Cerebellar nuclear complex (tissue), 1 donor: ENCODE measurements at places on chromosomes 2 and 18.

DNA sequence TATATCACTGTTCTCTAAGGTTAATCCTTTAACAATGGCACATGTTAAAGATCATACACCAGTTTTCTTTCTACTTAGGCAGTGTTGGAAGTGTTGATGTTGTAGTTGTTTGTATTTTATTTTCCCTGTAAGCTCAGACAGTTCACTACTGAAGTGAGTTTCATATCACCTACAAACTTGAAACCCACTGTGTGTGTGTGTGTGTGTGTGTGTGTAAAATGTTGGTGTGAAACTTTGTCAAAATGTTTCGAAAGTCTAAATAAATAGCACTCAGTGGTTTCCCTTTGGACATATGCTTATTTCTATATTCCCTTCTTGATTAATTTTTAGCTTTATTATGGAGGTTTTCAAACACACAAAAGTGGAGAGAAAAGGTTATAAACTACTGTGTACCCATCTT lies 79.8 kb upstream of the CAVIN2 start:
- no peak for DNase-seq

DNA sequence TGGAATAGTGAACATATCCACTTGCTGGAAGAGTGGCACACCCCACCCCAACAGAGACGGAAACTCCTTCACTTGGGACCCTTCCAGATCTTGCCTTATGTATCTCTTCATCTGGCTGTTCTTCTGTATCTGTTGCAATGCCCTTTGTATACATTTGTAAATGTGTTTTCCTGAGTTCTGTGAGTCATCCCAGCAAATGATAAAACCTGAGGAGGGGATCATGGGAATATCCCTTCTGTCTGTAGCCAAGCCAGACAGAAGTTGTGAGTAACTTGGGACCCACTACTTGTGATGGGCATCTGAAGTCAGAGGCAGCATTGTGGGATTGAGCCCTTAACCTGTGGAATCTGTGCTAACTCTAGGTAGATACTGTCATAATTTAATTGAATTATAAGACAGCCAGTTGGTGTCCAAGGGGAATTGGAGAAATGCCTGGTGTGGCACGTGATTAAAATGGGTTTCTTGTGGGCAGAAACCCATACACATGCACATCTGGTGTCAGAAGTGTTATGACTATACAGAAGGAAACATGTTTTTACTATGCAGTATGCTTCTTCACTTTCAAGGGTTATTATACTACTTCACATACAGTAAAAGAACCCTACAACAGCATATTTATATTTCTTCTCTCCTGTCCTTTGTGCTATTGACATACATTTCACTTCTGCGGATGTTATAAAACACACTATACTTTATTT lies 32.3 kb upstream of the TMEM247 start:
- no peak for DNase-seq

- DNase-seq: no peak
Measured at GRCh38 chr2:43312755-43313641, 86.6 kb upstream of the ZFP36L2 start.

- no peak for DNase-seq
Measured at GRCh38 chr2:150286730-150287362, 200.6 kb downstream of the RND3 start.

DNA sequence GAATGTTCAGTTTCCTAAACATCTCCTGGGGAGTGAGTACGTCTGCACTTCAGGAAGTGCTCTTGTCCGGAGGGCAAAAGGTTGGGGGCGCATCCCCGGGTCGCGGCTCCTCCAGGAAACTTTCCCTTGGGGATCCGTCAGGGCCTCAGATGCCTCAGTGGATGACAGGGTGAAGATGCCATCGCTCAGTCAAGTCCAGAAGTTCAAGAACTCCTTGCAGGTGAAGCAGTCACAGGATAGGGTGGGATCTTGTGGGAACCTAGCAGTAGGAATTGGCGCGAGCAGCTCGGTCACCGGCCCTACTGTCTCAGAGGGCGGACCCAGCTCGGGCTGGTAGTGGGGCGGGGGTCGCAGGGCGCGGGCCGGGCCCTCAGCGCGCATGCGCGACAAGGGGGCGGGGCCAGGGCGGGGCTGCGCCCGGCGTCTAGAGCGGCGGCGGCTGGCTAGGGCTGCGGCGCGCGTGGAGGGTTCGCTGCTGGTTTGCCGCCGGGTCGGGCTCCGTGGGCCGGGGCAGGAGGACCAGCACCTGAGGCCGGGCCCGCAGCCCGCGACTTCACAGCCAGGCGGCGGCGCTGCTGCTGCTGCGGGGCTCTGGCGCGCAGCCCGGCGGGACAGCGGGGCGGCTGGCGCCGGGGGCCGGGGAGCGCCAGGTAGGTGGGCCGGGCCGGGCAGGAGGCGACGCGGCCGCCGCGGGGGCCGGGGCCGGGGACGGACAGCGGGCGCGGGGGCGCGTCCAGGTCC lies at the start of gene INPP4A:
Gene INPP4A (plus strand): TSS at position 423 of the 741 bp plus-strand sequence. CDS start 75,191 bp downstream, outside the sequence.
- DNase-seq: no peak

DNA sequence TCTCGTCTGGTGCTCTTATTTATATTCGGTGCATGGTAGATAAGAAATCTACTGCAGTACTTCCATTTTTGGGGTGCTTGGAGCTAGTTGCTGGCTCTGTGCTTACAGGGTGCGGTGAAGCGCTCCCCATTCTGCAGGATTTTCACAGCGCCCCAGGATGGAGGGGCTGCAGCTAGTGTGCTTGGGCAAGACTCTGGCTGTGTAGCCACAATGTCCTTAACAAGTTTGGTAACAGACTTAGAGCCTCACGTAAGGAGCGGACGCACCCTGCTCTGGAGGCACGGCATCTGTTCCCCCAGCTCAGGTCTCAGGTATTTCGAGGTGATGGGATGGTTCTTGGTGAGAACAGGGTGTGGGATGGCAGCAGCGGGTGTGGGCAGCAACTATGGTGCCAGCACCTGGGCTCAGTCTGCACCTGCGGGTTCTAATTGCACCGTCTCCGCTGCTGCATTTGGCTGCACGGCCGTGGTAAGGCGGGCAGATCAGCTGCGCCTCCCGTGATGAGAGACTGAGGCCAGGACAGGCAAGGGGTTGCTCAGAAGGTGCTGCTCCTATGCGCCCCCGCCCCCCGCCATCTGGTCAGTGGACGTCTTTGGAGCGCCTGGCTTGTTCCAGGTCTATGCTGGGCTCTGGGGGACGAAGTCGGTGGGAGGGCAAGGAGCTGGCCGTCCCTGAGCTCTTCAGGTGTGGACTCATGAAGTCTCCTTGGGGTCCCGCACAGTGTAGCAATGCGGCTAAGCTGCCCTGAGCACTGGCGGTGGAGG lies 20.1 kb upstream of the ALLC start:
- no peak for DNase-seq

DNA sequence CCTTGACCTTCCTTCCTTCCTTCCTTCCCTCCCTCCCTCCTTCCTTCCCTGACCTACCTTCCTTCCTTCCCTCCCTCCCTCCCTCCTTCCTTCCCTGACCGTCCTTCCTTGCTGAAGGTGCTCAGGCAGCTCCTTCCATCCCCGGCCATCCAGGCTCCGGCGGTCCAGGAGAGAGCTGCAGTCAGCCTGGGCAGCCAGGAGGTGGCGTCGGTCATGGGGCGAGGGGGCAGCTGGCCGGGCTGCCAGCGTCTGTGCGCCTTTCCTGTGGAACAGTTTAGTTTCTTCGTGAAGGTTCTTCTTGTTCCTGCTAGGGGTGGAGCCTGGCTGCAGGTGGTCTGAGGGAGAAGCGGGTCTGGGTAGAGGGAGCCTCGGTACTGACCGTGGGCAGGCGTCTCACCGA lies 15.7 kb downstream of the GPR35 start:
- DNase-seq: no peak

DNA sequence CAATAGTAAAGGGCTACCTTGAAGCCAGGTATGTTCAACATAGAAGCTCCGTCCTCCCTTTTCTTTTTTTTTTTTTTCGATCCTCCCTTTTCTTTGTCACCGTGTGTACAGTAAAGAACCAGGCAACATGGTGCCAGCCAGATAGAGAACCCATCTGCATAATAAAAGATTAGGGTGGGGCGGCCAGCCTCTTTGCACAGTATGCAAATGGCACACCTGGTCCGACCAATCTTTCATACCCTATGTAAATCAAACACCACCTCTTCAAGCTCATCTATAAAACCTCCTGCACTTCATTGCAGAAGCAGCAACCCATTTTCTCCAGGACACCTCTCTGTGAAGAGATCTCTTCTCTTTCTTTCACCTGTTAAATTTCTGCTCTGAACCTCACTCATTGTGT lies 7.3 kb upstream of the WDR33 start:
- no peak for DNase-seq

DNA sequence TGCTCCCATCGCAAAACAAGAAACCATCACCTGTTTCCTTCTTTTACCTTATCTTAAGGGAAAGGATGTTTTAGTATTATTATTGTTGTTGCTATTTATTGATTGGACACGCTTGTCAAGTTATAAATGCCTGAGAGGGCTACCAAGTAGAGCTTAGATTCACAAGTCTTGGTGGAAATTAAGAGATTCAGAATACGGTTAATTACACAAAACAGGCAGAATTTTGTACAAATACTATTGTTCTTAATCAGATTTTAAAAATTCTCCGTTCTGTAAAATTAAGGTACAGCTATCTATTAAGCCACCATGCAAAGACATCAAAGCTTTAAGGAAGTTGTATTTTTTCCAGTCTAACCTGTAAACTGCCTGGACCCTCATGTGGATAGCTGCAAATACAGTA lies 1.1 kb upstream of the ZNF521 start:
- no peak for DNase-seq

DNA sequence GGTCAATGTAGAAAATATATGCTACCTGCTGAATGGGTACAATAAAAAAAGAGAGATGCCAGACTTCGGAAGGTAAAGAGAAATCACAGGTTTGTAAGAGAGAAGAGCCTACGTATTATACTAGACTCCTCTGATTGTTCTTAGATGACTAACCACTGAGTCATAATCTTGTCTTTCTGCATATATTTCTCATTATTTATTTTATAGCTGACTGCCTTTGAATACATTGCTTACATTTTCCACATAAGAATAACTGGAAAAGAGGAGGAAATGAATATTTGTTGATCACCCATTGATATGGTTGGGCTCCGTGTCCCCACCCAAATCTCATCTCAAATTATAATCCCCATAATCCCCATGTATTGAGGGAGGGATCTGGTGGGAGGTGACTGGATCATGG lies 90.3 kb upstream of the RAB27B start:
- DNase-seq: no peak

DNA sequence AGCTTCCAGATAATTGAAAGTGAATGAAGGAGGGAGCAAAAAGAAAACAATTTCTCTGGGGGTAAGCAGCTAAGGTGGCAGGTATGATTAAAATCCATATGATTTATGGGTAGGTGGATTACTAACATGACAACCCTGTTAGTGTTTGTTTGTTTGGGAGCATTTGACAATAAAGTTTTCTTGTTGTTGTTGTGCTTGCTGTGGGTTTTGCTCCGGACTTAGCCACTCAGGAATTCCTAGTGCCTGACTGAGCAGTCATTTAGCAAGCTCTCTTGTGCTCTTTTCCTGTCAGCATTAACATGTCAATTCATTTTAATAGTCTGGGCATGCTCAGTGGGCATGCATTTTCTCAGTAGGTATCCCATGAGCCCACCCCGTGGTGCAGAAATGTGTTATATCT lies 674.8 kb upstream of the ZEB2 start:
- DNase-seq: no peak

- no peak for DNase-seq
Measured at GRCh38 chr2:24472416-24472815, 18.6 kb upstream of the NCOA1 start.

GRCh38 chr18:75694292-75694691 lies 266.8 kb upstream of the SMIM21 start:
- DNase-seq: no peak

- DNase-seq: no peak
Measured at GRCh38 chr2:109448946-109449788, 164.6 kb downstream of the SEPTIN10 start.

DNA sequence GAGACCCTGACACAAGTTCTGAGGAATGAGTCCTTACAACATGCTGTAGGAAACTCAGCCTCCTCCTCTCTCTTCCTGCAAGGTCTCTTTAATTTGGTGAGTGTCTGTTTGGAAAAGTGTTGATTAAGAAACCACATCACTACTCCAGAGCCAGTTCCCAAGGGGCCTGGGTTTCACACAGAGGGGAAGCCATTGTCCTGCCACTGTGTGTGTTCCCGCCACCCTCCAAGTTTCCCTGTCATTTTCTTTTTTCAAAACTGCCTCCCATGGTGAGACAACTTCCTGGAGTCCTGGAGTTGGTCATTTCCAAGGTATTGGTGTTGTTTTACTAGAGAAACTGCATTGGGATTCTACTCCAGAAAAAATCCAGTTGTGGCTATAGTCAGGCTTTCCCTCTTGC lies 232.0 kb upstream of the PARD3B start:
- no peak for DNase-seq

DNA sequence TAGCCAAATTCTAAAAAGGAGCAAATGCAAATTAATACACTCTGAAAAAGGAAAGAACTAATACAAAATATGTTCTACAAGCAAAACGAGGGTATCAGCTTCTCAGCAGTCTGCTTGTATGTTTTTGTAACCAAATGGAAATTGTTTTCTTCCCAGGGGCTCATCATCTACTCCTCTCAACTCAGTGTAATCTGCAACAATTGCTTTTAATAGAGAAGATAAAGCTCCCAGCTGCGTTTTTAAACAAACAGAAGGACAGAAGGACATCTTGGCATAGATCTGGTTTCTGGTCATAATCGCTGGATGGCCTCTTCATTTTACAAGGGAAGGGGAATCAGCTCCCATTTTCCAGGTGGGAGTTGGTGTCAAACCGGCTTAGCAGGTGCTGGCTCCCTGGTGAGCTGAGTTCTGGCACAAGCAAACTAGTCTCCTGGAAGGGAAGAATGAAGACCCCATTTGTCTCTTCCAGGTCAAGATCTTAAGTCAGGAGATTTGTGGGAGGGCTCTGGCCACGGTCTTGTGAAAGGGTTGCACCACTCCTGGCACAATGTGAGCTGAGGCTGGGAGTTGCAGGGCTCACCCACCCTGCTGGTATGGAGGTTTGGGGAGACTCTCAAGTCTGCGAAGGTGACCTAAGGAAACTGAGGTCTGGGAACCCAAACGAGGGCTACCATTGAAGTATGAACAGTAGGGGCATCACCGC lies 41.6 kb downstream of the NPPC start:
- DNase-seq: no peak

DNA sequence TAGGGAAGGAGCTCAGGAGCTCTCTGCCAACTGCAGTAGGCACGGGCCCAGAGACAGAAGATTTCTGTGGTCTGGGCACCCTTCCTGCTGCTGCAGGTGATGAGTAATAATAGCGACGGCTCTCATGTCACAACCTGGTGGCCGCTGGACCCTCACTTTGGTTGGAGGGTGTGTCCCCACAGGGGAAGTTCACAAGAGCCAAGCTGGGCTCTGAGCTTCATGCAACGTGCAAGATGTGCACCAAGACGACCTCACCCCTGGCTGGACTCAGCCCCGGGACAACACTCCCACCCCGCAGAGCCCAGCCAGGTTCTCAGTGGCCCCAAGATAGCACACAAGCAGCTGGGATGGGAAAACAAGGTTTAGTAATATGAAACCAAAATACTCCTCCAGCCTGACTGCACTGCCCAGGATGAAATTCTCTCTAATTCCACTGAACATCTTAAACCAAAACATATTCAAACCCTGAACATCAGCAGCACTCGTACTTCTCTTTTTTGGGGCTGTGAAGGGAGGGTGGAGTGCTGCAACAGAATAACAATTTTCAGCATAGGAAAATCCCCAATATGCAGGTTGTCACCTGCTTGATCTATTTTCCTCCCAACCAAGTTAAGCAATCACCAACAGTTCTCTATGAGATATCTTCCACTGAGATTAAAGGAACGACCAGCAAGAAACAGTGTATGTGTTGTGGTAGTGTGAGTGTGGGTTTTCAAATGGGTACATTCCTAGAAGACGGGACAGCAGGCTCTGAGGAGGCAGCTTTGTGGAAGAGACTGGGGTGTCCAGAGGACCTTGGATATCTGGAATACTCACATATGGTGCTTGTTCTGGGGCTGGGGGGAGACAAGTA lies 26.5 kb downstream of the BCL2 start:
- no peak for DNase-seq

- no peak for DNase-seq
Measured at GRCh38 chr2:109637749-109638570, 23.8 kb downstream of the SOWAHC start.
